ENCODE measurements at places on chromosomes 7 and 10.

GRCh38 chr10:8060704-8061121 lies 6.2 kb downstream of the GATA3 start:
- DNase-seq, result no peak

GRCh38 chr10:21534604-21535493 lies 817 bp downstream of the MLLT10 start:
- peak; percentile 38 for DNase-seq

GRCh38 chr10:105540381-105540780 lies 899.3 kb downstream of the SORCS3 start:
- DNase-seq, result no peak

GRCh38 chr10:54983255-54983654 lies 182.2 kb upstream of the PCDH15 start:
- no peak for DNase-seq

- DNase-seq, result peak; percentile 20
Measured at GRCh38 chr7:77537778-77538280, 734 bp downstream of the PTPN12 start.

DNA sequence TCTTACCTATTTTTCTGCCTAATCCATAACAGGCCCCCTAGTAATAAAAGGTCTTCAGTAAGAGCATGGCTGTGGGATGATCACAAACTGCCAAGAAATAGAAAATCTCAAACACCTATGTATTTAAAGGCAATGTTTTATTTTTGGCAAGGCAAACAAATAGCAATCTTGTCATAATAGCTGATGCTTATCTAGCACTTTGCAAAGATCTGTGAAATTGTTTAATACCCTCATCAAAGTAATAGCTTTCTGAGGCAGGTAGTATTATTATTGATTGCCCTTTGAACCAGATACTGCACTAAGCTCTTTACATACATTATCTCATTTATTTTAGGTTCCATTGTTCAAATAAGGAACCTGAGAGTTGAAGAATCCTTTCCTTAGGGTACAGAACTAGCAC lies 1.6 kb upstream of the CADPS2 start:
- DNase-seq, result no peak

GRCh38 chr10:85934586-85934985 lies 432.0 kb downstream of the GRID1 start:
- no peak for DNase-seq

GRCh38 chr7:12713625-12714378 lies 26.4 kb downstream of the ARL4A start:
- DNase-seq, result no peak

DNA sequence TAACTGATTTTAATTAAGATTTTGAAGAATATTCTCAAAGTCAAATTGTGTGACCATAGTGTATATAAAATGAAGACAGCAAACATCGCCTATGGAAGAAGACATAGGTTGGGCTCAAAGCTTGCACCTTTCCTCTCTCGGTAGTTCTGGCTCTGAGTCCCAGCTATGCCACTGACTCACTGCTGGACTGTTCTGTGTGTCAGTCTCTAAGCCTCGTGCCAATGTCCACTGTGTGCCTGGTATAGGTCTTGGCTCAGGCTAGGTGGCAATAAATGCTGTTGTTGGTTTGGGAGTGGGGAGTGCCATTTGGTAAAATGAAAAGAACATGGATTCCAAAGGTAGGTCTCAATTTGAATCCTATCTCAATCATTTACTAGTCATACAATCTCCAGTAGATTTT lies 137.5 kb upstream of the RHEB start:
- no peak for DNase-seq

- no peak for DNase-seq
Measured at GRCh38 chr10:5530846-5531557, 6.2 kb downstream of the CALML3 start.

- no peak for DNase-seq
Measured at GRCh38 chr10:101552442-101552841, 35.6 kb downstream of the POLL start.

GRCh38 chr7:134676743-134677142 lies 30.1 kb downstream of the BPGM start:
- no peak for DNase-seq

DNA sequence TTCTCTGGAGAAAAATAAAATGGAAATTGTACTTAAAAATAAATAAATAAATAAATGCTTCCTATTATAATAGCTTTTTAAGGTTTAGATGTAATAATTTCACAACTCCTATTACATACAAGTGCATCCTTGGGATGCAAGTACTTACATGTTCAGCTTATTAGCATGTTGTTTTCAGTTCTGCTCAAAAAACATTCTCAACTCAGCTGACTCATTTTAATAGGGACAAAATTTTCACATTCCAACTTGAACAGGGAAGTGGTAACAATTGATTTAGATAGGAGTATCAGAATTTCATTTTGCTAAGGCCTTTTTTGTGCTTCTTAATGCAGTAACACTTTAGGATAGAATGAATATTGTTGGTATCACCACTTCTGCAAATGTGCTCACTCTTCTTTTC lies 16.7 kb upstream of the PAPSS2 start:
- no peak for DNase-seq

DNA sequence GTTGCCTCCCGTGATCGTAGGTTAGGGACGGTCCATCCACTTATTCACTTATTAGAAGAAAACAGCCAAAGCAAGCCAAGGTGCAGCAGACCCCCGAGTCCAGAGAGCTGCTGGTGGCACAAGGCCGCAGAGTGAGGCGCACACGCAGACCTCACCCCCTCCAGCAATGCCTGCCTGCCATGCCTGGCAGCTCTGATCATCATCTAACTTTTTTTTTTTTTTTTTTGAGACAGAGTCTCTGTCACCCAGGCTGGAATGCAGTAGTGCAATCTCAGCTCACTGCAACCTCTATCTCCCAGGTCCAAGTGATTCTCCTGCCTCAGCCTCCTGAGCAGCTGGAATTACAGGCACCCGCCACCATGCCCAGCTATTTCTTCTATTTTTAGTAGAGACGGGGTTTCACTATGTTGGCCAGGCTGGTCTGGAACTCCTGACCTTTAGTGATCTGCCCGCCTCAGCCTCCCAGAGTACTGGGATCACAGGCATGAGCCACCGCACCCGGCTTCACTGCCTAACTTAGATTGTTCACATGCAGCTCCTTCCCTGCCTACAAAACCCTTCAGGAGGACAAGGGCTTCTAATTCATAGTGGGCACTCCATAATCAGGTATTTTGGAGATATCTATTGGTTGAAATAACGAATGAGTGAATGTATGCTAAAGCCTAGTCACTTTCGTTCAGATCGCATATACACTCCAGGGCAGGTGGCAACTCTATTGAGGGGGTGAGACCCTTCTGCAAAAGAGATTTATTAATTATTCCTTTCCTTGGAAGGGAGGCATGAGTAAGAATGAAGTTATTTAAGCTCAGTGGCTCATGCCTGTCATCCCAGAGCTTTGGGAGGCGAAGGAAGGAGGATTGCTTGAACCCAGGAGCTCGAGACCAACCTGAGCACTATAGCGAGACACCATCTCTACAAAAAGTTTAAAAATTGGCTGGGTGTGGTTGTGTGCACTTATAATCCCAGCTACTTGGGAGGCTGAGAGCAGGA lies 15.9 kb downstream of the TRIM56 start:
- no peak for DNase-seq

DNA sequence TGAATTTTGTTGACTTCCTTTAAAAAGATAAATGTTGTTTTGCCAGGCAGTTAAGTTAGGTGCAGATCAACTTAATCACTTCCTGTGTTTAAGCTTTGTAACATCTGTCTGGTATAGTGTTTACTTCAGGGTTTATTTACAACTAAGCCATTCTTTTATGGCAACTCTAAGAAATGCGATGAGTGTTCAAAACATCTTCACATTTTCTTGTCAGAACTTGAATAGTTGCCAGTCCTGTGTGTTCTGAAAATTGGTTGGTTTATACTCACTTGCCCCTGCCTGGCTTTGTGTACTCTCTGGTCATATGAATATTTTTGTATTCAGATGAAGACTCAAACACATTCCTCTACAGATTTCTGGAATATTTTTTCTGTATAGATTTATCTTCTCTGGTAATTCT lies 327.2 kb downstream of the MDFIC start:
- DNase-seq, result no peak

GRCh38 chr10:77027141-77027540 lies 610.5 kb downstream of the KCNMA1 start:
- no peak for DNase-seq

DNA sequence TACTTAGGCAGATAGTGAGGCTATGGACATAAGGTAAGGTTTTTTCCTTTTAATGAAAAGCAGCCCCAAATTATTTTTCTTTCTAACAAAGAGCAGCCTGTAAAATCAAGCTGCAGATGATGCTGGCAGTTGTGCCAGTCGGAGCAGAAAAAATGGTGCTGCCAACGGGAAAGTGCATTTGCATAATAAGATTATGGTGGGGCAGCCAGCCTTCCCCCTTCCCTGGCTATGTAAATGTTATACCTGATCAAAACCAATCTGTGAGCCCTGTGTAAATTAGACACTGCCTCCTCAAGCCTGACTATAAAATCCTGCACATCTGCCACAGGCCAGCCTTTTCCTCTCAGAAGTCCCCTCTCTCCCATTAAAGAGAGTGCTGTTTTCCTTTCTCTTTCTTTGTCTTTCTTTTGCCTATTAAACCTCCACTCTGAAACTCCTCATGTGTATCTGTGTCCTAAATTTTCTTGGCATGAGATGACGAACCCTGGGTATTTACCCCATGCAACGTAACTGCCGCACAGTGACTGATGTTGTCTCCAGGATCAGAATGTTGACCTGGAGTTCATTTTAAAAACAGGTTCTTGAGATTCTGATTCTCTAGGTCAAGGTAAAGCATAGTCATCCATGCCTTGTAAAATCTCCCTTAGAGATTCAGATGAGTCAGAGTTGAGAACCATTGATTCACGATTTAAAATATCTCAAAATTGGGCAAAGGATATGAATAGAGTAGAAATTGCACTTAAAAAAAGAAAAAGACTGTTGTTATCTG lies 167.3 kb upstream of the C1GALT1 start:
- DNase-seq, result no peak

DNA sequence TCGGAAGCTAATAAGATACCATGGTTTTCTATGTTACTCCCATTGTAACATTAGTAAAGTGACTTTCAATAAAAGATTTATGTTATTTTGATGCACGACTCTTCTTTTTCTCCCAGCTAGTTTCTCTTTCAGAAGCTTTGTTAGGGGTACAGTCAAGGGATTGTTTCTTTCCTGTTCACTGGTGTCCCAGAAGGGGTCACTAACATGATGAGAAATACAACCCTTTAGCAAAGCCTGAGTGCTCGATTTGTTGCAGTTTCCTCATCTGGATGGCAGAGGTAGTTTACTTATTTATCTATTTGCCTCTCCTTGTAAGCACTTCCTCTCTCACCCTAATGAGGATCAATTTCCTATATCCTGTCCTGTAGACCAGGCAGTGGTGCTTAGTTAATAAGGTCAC lies 17.0 kb downstream of the SRI start:
- DNase-seq, result no peak

GRCh38 chr7:105691082-105691679 lies 109.9 kb upstream of the EFCAB10 start:
- no peak for DNase-seq

GRCh38 chr10:44771233-44771995 lies 139.7 kb upstream of the TMEM72 start:
- no peak for DNase-seq

DNA sequence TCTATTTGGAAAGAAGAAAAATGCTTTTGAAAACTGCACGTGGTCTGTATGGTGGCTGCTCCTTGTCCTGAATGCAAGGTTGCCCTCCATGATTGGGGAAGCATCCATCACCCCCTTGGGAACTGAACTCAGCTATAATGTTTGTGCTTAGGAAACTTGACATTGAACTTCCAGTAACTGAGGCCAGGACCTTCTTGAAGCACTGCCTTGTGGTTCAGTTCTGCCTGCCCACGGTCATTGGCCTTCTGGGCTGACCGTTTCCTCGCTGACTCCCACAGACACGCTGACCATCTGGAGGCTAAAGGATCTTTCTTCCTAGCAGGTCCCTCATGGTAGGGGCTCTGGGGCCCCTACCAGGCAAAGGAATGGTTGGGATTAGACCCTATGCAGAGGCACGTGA lies 247.8 kb downstream of the CAMK1D start:
- no peak for DNase-seq

DNA sequence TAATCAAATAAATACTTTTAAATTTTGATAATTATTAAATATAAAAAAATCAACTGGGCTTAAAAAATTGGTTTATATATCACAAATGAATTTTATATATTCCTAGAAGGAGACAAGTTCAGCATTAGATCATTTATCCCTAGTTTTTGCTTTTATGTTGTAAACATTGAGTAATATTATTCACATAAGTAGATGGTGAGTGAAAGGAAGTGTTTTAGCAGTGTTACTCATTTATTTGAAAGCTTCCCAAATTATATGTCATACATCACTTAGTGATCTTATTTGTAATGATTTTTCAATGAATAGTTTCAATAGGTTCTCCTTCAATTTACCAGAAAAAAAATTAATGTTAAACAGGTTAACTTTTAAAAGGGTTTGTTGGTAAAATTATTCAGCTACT lies 15.8 kb downstream of the KLLN start:
- DNase-seq, result no peak

GRCh38 chr10:49592726-49593563 lies 17.2 kb upstream of the SLC18A3 start:
- DNase-seq, result peak; percentile 36

DNA sequence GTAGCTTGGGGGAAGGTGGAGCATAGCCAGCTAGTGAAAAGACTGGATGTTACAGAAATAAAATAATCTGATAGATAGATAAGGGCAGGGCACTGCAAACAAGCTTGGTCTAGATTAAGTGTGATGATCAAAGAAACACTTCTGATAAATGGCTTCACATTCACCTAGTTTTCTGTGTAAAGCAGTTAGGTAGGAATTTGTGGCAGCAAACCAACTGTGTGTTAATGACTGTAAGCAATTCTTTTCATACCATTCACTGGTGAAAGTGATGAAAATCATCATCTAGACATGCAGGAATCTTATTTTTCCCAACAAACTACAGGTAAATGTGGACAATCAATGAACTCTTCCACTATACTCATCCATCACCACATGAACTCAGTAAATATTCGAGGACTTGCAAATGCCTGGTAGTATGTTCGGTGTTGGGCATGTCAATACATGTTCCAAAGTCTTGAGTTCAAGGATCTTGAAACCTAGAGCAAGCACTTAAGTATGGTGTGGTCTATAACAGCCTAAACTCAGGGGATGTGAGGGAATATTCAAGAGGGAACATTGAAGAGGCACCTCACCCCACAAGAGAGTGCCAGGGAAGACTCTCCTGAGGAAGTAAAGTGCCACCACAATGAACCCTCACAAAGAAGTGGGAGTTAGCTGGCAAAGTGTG lies 20.5 kb downstream of the PON3 start:
- no peak for DNase-seq

DNA sequence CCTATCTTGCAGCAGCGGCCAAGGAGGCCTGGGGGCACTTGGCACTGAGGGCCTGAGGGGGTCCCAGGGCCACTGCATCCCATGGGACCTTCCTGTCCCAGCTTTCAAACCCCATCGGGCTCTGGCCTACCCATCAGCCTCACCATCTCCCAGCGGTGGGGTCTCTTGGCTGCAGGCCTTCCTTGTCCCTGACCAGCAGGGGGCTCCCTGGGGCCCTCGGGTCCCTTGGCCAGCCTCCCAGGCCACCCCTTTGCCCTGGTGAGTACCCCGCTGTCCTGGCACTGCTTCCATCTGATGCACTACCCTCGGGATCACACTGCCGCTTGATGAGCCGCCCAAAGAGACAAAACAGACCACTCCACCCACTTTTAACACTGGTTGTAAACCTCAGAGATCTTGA lies 43.5 kb downstream of the YKT6 start:
- DNase-seq, result peak; percentile 30

Data from stimulated activated CD4-positive, alpha-beta T cell treated with anti-CD3 and anti-CD28 coated beads, TNF-alpha, amount 100 ng/mL, for 1 hour (primary cell).